ENCODE measurements at places on chromosomes 11 and 22. TPM values are rescaled to one million over a fixed set of nuclear protein-coding genes. Genes with fewer than 3 reads are reported as not detected.

GRCh38 chr11:36131721-36132397 is 157.4 kb downstream of the COMMD9 start:
- DNase-seq, result peak; percentile 45

GRCh38 chr22:41925783-41926460 is 684 bp downstream of the TNFRSF13C start:
- no peak for DNase-seq

DNA sequence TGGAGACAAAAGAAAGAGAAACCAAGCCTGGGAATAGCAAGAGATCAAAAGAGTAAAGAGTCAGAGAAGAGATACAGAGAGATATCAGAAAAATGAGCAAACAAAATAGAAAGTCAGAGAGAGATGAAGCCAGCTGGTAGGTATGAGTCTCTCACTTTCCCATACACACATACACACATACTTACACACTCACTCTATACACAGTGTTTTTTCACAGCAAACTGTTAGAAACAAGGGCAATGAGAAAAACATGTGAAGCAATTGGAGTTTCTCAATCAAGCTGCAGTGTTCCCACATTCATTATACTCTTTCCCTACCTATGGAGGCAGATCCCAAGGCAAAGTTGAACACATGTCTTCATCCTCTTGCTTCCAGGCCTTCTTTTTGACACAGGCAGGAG is 2.6 kb upstream of the NLRP10 start:
- DNase-seq, result no peak

DNA sequence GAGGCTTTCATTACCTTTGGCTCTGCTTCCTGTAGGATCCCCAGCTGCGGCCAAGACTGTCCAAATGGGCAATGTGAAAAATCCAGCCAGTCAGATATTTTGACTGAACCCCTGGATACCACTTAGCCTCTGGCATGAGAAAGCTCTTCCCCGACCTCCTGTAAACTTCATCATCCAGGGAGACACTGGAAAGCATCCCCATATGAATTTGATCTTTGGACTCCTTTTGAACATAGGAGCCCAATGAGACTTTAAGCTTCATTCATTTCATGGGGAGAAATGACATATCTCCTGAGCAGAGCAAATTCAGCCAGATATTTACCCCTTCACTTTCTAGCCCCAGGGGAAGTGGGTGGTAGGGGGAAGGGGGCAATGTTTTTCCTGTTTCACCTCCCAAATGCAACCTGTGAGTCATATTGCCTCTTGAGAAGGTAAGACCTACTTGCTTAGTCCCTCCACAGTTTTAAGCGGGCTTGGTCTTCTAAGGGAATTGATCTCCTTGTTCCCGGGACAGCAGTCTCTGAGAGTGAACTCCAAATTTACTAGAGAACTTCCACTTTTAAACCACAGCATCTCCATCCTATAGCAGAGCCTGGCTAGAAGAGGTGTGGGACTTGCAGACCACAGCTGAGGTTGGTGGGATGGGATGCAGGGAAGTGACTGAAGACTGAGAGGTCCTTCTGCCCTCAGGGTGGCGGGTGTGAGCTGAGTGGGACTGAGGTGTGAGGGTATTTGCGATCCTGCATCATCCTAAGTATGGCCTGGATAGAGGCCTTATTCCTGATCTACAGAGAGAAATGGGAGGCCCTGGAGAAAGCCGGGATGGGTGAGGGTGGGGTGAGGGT is 20.3 kb upstream of the POU2AF1 start:
- no peak for DNase-seq

DNA sequence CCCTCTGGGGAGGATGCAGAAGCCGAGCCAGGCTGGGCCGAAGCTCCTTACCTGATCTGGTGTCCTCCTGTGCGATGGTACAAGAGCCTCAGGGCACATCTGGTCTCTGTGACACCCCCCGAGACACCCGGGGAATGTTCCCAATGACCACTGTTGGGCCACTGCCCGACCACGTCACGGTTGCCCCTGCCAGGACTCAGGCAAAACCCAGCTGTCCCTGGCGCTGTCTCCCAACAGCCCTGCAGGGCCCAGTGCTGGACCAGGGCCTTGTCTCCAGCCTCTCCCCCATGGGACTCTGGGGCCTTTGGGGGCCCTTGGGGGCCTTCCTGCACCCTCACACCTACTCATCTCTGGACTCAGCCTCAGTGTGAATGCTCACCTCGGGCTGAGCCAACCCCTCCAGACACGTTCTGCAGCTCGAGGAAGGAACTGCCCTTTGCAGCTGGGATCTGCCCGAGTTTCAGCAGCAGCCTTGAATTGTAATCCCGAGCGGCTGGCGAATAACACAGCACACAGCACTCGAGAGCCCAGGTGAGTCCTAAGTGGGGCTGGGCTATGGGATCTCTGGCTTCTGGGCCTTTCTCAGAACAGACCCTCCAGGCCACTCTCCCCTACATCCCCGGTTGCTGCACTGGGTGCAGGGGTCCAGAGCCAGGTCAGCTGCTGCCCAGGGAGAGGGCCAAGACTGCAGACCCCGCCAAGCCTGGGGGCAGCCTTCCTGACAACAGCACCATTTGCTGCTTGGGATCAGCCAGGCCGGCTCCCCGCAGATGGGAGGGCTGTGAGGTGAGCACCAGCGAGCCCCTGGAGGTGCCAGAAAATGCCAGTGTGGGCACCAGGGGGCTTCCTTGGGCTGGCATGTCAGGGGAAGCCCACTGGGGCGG is 39.8 kb downstream of the RTN4R start:
- DNase-seq, result no peak

DNA sequence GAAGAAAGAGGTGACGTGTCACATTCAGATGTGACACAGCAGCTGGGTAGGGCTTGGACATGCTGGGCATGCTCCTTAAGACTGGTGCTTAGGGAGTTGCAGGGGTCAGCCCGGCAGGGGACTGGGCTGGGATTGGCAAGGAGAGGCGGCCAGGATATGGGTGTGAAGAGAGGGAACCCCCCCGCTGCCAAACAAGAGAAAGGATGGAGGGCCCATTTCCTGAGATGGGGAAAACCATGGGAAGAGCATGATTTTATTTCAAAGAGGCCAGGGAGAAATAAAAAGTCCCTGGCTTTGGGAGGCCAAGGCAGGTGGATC is 5.3 kb downstream of the ATF4 start:
- DNase-seq, result no peak

DNA sequence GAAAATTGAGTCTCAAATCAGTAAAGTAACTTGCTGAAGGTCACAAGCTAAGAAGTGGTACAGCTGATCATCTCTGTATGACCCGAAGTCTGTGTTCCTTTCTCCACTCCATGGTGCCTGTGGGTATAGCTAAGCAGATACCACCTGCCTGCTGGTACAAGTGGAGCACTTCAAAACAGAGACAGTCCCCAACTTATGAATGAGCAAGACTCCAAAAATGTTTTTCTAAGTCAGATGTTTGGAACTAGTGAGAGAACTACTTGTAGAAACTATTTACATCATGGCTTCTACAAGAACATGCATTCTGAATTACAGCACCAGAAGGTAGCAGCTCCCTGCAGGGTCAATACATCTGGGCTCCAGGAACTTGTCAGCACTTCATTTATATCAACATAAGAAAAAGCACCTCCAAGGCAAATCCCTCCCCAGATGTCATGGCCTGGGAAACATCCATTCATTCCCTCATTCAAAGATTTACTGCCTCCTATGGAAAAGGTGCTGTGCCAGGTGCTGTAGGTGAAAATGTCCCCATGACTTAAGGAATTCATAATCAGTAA is 94.7 kb downstream of the SERGEF start:
- DNase-seq, result no peak

The PTDSS2 gene
- 56.6 TPM for total RNA-seq

The PGA4 gene
- not detected for total RNA-seq

The MYBPC3 gene
- not detected for total RNA-seq

All from HT-29 (cell line).